ENCODE measurements at places on chromosomes 3 and 15.

GRCh38 chr15:100650685-100651084 is 48.3 kb downstream of the ASB7 start:
- peak; percentile 22 for DNase-seq

GRCh38 chr3:183270344-183270743 is 17.3 kb downstream of the B3GNT5 start:
- DNase-seq = no peak

- DNase-seq = no peak
Observed at GRCh38 chr15:74725845-74726773, 781 bp upstream of the CYP1A1 start.

DNA sequence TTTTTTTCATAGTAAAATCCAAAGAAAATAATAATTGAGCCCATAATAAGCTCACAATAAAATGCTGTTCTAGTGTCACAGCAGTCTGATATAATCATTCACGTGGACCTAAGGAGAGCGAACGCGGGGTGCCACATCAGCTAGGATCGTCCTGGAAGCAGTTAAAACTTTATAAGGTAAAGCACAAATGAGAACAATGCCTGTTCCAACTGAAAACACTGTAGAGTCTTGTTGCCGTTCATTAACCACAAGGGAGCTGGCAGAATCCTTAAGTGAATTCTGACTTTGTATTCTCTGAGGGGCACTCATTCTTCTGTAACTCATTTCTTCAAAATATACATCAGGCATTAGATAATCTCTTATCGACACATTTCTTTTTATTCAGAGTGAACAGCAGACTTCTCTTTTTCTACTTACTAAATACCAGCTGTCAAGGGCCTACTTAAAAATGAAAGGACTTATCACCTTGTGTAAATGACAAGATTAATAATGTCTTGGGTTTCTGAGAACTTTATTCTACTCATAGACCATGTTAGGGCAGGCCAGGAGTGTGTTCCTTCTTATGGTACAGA is 524.6 kb downstream of the MECOM start:
- no peak for DNase-seq

- DNase-seq = no peak
Observed at GRCh38 chr3:70963431-70964275, 619.9 kb downstream of the FOXP1 start.

DNA sequence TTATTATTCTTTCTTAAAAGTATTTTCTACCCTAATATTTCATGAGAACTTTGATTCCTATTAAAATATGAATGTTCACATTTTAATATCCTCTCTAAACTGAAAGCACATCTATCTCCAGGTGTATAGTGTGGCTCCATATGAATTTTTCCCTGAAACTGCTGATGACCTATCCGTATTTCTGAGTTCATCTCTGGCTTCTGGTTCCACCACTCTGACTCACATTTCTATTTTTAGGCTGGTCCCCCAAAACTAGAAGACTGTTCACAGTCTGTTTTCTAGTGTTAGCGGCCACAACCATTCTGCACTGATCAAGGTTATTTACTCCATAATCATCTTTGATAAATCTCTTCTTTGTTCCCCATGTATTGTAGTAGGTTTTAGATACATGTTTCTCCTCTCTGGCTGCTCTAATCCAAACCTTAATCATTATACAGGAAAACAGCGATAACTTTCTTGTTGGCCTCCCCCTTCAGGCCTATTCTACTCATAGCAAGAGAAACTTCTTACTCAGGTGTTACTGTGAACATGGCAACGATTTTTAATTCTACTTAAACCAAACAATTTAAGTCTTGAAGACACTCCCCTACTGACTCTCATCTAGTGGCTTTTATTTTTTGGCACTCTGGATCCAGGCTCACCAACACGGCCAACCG is 12.8 kb downstream of the ADPGK start:
- peak; percentile 32 for DNase-seq

- DNase-seq = no peak
Observed at GRCh38 chr15:40182358-40183029, 21.6 kb downstream of the BUB1B start.

- no peak for DNase-seq
Observed at GRCh38 chr3:1147819-1148218, 55.0 kb downstream of the CNTN6 start.

- DNase-seq = no peak
Observed at GRCh38 chr3:138282836-138283235, 46.8 kb downstream of the NME9 start.

DNA sequence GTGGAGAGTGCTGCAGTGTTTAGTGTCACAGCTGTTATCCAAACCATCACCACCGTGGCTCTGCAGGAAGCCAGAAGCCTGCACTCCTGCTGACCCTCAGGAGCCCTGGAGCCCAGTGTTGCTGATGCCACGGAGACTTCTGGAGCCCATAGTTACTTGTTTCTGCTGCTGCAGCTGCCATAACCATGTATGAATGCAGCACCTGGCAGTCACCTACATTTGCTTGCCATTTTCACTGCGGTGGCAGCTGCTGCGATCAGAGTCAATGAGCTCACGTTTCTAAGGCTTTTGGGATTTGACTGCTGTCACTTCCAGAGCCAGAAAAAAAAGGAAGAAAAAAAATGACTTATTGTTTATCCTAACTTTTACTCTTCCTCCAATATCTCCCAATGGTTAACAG is 299.2 kb upstream of the THRB start:
- DNase-seq = no peak

GRCh38 chr3:172283841-172284357 is 164.4 kb downstream of the GHSR start:
- no peak for DNase-seq

DNA sequence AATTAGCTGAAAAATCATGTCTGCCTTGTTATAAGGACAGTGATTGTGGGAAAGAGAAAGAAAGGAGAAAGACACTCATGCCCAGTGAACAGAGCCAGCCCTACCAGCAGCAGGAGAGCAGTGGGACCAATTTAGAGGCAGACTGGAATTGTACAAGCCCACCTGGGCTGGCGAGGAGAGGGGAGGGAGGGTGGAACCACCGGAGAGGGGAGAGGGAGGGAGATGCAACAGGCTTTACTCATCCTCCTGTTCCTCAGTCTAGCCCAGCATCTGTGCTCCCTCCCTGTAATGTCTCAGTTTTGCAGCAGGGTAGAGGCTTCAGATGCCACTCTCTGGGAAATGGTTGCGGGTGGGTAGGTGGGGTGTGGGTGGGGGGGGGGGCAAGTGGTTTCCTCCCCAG is 54.7 kb downstream of the RAB11A start:
- DNase-seq = no peak

GRCh38 chr3:179772297-179772696 is 119.5 kb downstream of the USP13 start:
- no peak for DNase-seq

DNA sequence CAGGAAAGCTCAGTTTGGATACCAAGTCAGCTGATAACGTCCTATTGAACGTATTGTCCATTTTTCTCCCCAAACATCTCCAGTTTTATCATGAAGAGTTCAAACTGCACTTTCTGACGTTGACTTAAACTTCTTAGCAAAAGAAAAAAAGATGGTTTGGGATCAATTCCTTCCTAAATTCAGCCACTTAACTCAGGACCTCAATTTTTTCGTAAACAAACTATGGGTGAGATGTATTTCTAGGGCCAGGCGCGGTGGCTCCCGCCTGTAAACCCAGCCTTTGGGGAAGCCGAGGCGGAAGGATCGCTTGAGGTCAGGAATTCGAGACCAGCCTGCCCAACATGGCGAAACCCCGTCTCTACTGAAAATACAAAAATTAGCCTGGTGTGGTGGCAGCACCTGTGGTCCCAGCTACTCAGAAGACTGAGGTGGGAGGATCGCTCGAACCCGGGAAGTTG is 464 bp upstream of the MRPS25 start:
- no peak for DNase-seq

DNA sequence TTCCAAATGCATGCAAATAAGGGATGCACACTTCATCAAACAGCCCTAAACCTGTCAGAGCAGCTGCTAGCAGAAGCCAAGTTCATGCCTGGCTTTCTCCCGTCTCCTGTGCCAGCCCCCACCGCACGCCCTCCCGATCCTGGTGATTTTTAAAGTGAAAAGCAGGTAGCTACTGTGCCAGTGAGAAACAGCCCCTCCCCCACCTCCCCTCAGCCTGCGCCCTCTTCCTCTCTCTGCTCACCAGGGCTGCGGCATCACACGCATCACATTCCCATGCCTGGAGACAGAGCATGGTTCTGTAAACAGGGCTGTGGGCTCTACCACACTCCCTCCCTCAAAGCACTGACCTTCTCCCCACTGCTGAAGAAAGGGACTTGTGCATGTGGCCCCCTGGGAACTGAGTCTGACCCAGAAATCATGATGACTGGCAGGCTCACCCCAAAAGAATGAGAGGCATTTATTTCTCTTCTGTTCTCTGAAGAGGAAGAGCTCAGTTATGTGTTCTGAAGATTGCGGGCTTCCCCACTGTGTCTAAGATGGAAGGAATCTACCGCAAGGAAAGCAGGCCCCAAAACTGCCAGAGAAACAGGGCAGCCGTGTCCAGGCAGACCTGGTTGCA is 14.5 kb upstream of the SLC6A1 start:
- no peak for DNase-seq

DNA sequence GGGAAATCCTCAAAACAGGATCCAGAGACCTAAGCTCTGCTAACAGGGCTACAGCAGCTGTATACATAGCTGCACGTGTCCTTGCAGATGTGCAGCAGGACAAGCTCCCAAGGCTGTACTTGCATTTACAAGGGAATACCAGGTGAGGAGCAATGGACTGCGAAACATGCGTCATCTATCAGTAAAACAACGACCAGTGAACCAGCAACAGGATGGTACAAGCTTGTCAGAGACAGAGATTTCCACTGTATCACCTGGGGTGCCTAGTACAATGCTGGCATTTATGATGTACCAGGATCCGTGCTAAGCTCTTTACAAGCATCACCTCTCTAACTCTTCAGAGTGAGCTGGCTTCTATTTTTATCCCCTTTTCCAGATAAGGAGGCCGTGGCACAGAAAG is 227.3 kb downstream of the FOXP1 start:
- DNase-seq = no peak

- DNase-seq = no peak
Observed at GRCh38 chr3:150806185-150806835, 43.3 kb upstream of the SIAH2 start.

GRCh38 chr3:46846624-46847542 is 16.4 kb downstream of the MYL3 start:
- DNase-seq = no peak

DNA sequence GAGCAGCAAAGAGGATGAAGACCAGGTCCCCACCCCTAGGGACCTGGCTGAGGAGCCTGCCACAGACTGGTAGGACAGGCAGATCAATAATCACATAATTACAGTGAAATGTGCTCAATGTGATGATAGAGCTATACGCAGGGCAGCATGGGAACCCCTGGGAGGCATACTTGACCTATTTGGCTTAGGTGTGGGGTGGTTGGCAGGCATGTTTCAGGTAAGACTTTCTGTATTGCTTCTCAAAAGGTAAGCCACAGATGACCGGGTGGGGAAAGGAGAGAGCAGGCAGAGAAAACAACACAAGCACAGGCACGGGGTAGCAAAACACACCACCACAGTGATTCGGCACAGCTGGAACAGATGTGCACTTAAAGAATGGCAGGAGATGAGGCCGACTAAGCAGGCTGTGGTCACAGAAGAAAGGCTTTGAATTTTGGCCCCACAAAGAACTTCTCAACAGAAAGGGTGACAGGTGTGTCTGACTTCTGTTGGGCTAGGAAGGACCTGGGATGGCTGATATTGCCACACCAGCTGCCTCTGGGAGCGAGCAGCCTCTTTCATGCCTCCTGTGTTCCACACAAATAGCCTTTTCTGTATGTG is 64.1 kb downstream of the ABCC5 start:
- no peak for DNase-seq

GRCh38 chr3:105427332-105427731 is 60.6 kb downstream of the ALCAM start:
- DNase-seq = no peak

DNA sequence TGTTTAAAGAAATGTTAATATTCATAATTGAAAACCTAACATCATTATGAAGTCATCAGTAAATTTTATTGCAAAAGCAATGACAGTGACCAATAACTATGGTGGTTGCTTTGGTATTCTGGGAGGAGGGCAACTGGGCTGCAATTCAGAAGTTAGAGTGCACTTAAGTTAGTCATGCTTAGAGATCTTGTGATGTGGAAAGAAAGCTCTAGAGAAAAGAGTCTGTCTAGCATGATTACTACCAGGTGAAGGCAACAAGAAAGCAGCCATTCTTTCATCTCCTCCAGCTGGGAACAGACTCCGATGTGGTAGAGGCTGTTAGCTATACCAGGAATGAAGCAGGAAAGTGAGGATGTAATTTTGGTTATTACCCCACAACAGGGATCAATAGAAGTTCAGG is 625.6 kb downstream of the SI start:
- no peak for DNase-seq

- no peak for DNase-seq
Observed at GRCh38 chr3:64694114-64694513, 6.3 kb upstream of the ADAMTS9 start.

DNA sequence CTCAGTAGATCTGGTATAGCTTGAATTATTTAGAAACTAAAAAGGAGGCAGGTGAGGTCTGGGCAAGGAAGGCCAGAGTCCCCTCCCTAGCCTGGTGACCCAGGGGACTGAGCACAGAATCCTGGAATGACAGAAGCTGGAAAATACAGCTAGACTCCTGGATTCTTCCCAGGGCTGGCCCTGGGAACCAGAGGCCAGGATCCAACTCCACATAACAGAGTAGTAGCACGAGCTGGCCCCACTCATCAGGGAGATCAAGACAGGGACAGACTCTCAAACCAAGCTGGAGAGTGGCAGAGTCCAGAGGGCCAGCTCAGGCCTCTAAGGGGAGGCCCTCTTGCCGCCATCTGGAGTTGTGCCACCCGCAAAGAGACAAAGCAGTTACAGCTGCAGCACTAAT is 10.7 kb downstream of the VIPR1 start:
- no peak for DNase-seq

DNA sequence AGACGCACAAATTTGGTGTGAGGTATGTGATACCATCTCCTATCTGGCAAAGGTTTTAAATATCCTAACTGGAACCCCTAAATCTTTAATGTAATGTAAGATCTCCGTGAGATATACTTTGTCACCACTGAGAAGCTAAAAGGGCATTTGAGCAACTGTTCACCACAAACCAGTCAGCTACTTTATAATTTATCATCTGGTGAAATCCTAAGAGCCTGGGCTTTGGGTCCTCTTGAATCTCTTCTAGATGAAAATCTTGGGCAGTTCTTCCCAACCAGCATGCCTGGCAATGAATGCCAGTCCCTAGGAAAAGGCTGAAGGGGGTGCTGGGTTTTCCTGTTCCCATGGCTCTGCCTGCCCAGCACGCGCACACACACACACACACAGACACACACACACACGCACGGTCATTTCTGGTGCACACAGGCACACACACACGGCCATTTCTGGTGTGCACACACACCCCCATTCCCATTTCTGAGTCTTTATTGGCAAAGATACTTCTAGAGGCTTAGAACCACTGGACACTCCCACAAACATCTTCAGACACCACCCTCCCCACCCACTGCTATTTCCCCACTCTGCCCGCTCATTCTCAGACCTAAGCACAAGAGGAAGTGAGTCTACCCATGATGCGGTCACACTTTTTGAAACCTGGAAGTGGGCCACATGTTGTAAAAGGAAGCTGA is 72.6 kb downstream of the MYO1E start:
- no peak for DNase-seq
